ENCODE measurements at places on chromosomes 6 and 20. TPM values are rescaled to one million over a fixed set of nuclear protein-coding genes. Genes with fewer than 3 reads are reported as not detected.
A peak's percentile ranks its signal among the peaks of the same experiment; 100 is the strongest.

The PTGIS gene
- 0.13 TPM for total RNA-seq

The IMPG1 gene
- not detected for total RNA-seq

The C6orf163 gene
- total RNA-seq: 0.26 TPM

The OR12D3 gene
- total RNA-seq: not detected

- DNase-seq: no peak
These were observed 116.0 kb downstream of the GRIK2 start for GRCh38 chr6:101509536-101509935.

DNA sequence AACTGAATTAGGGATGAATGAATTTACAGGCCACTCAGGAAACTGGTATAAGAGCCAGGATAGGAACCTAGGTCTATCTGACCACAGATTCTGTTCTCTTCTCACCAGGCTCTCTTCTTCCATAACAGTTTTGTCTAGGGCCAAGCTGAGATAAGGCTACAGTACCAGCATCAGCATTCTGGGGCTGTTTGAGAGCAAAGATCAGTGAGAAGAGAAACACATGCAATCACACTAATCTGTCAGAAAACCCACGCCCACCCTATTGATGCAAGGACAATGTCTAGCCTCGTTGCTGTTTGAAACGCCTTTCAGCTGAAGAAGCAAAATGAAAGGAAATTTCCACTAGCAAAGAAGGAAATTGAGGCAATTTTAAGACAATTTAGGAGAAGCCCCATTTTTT, 137.7 kb downstream of the LCA5 start:
- DNase-seq: no peak

- peak; percentile 5 for DNase-seq
These were observed 305.2 kb upstream of the CITED2 start for GRCh38 chr6:139679516-139680179.

- no peak for DNase-seq
These were observed 107.4 kb downstream of the B3GAT2 start for GRCh38 chr6:70849348-70850069.

- no peak for DNase-seq
These were observed 286.4 kb upstream of the IRAK1BP1 start for GRCh38 chr6:78580923-78581322.

DNA sequence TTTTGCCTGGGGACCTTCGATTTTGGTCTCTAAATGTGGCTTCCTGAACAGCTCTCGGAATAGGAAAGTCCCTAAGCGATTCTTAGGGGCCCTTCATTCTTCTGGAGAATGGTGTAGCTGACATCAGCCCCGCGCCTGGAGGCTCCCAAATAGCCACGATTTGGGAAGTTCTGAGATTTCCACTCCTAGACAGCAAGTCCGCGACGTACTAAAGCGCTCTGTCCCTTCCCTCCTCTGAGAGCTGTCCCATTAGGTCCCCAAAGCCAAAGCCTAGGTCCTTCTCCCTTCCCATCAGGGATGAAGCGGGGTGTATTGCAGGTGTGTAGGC, 756 bp downstream of the MOXD1 start:
- no peak for DNase-seq

DNA sequence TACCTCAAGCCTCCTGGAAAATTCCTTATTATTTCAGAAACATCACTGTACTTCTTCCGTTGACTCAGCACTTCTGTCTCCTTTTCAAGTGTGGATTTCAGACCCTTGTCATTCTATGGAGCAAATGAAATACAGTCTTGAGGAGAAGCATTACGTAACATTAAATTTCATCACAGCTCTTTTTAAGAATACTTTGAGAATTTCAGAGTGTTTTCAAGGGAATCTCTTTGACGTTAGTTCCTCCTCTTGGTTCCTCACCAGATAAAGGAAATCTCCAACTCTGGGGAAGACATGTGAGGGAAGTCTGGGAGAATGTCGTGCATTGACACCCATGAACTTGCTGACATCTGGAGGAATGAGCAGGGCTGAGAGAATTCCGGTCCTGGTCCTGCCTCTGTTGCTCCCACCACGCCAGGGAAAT, 32.3 kb downstream of the UST start:
- DNase-seq: no peak

DNA sequence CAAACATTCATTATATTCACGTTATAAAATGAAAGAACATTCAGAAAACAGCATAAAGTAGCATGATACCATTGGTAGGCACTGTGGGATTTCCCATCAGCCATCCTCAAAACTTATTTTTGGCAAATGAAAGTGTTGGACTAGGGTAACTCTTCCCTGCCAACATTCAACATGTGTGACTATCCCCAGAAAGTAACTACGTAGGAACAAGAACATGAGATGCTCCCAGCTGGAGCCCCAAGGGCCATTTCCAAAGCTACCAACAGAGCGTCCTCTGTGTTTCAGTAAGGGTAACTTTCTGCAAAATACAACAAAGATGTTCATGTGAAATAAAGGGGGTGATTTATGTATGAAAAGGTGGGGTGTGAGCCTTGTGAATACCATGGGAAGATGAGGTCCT, 28.4 kb upstream of the PTPN1 start:
- DNase-seq: no peak

DNA sequence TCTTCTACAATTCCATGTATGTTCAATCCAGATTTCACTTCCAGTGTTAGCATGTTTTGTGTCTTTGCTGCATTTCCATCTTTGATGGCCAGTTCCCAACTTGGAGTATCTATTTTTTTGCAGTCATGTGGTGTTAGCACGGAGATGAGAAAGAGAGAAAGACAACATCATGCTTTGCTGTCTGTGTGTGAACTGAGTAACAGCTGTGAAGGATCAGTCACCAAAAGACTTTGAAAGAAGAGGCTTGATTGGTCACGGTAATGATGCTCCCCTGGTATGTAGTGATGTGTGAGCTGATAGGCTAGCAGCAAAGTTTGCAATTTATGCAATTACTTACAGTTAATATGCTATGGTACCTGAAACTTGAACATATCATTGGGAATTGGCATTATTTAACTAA, 731.3 kb upstream of the NRSN1 start:
- no peak for DNase-seq

DNA sequence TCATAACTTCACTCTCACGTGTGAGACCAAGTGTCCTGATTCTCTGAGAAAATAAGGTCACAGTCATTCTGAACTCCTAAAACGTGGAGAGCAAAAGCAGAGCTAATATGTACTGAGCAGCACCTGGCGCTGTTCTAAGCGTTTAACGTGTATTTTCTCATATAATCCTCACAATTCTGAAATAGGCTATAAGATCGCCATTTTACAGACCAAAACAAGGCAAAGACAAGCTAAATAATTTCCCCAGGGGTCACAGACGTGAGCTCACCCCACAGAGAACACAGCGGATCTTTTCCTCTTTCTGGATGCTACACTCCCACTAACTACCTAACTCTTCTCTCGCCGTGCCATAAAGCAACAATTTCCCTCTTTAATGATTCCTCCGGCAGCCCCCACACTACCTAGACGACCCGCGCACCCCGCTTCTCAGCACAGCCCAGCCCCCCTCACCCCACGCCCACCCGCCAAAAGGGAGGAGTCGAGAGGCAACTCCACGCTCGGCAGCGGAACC, 636 bp downstream of the SUPT3H start:
- DNase-seq: peak; percentile 1

- DNase-seq: peak; percentile 35
These were observed 497 bp downstream of the ACSS1 start for GRCh38 chr20:25057234-25058050.

- DNase-seq: no peak
These were observed 256.7 kb upstream of the RAB32 start for GRCh38 chr6:146286961-146287360.

GRCh38 chr20:51540580-51540979, 1.9 kb downstream of the NFATC2 start:
- peak; percentile 65 for DNase-seq

DNA sequence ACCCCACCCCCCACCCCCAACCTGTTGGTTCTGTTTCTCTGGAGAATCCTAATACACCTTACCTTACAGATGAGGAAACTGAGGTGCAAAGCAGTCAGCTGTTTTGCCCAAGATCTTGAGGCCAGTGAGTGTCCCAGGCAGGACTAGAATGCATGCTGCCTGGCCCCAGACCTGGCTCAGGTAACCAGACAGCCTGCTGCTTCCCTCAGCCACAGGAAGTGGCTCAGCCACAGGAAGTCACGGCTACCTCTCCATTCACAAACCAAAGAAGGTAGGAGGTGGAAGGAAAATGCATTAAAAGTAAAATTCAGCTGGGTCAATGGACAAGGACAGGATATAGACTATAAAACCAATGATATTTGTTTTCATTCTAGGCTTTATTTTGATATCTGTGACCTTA, 517.6 kb downstream of the CD83 start:
- no peak for DNase-seq

DNA sequence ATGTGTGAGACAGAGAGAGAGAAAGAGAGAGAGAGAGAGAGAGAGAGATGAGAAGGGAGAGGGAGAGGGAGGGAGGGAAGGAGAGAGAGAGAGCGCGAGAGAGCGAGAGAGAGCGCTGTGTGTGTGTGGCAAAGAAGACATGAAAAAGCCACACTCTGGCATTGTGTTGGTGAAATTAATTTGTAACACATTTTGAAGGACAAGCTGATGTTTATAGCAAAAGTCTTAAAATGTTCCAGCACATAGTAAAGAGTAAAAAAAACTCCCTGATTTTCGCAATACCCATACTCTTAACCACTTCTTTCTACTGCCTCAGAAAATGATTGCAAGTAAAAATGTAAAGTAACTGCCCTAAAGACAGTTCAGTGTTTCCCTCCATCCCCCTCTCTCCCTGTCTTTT, 56.7 kb downstream of the SLC22A1 start:
- no peak for DNase-seq

DNA sequence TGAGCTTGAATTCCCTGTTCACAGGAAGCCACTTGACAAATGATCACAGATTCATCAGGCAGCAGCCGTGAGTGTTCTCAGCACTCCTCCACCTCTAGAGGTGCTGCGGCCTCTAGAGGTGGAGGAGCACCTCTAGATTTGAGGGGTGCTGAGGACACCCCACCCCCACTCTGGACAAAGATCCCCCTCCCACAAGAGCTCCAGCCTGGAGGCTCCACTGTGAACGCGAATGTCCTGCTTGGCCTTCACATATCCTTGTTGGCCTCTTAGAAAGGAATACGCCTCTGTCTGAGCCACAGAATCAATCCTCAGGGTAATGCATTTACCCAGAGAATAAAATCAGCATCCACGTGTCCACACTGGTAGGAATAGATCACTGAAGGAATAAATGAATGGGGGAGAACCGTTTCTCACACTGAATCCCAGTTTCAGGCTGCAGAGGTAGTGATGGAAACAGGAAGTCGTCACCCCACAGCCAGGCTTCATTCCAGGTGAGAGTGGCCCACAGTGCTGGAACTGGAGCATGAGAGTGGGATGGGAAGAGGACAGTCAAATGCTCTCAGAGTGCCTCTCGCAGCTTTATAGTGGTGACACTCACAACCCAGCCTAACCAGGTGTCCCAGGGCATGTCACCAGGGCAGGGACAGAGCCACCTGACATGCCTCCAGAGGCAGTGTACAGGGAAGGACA, 16.6 kb downstream of the NPEPL1 start:
- no peak for DNase-seq

GRCh38 chr20:12012241-12013222, 94.8 kb downstream of the BTBD3 start:
- DNase-seq: peak; percentile 62

- peak; percentile 6 for DNase-seq
These were observed 293.8 kb upstream of the RGS17 start for GRCh38 chr6:153424719-153425400.

- DNase-seq: no peak
These were observed 55.5 kb downstream of the PRDM1 start for GRCh38 chr6:106141441-106142237.

Data from dermis microvascular lymphatic vessel endothelial cell (primary cell).